ENCODE measurements at places on chromosomes 7 and 10. TPM values are rescaled to one million over a fixed set of nuclear protein-coding genes. Genes with fewer than 3 reads are reported as not detected.

GRCh38 chr7:154915600-154915999, 87.3 kb downstream of the PAXIP1 start:
- no peak for DNase-seq

GRCh38 chr10:5490032-5490431, 9.3 kb downstream of the CALML5 start:
- DNase-seq = no peak

NEUROD6 gene
- polyA plus RNA-seq = not detected

DNA sequence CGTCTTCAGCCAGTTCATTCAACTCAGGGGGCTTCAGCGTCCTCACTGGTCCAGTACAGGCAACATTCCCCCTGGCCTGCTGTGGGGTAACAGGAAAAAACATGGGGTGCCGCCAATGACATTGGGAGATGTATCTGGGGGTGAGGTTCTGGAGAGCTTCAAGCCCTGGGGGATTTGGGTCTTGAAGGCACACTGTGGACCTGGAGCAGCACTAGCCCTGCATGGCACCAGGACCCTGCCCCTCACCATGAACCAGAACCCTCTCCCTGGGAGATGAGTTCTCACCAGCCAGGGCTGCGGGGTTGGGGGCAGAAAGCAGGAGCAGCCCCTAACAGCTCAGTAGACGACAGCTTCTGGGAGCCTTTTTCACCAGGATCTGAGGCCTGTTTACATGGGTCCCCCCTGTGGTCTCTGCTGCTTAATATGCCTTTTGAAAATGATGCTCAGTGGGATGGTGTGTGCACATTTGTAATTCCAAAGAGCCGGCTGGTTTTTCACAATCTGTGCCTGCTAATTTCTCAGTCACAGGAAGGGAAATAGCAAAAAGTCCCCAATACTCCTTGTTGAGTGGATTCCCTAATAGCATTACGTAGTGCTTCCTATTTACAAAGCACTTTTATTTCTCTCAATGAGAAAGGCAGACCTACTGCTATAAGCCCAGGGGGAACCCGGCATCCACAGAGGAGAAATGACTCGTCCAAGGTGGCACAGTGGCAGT, 509.5 kb downstream of the RPS24 start:
- DNase-seq = no peak

DNA sequence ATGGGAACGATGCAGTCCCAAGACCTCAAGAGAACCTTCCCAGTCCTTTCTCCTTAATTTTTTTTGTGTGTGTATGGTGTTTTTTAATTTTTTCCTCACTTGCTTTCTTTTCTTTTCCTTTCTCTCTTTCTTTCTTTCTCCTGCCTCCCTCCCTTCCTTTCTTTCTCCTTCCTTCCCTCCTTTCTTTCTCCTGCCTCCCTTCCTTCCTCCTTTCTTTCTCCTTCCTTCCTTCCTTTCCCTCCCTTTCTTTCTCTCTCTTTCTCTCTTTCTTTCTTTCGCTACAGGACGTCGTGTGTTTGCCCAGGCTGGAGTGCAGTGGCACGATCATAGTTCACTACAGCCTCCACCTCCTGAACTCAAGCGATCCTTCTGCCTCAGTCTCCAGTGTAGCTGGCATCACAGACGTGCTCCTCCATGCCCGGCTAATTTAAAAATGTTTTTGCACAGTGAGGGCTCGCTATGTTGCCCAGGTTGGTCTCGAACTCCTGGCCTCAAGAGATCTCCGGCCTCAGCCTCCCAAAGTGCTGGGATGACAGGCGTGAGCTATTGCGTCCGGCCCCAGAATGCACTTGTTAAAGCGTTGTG, 709 bp upstream of the NIPSNAP2 start:
- no peak for DNase-seq

GRCh38 chr7:30652698-30653641, 29.3 kb downstream of the CRHR2 start:
- DNase-seq = no peak

- DNase-seq = no peak
These were observed 1.4 kb upstream of the RBP3 start for GRCh38 chr10:47346581-47347302.

DNA sequence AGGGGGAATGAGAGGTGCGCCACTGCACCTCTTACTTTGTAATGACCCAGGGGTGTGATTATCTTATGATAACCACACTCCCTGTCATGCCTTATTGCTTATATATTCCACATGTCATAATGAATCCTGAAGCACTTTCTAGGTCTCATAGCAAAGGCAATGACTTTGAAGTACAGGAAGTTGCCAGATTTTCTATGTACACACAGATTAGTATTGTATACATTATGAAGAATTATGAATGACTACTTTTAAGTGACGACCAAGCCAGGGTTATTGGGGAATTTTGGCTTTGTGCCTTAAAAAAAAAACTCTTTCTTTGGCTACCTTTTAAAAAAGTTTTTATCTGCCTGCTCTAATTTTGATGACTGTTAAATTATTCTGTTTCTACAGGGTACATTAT, 269.6 kb downstream of the MDFIC start:
- DNase-seq = peak; percentile 22

HOXA7 gene
- polyA plus RNA-seq = 5.3 TPM

DNA sequence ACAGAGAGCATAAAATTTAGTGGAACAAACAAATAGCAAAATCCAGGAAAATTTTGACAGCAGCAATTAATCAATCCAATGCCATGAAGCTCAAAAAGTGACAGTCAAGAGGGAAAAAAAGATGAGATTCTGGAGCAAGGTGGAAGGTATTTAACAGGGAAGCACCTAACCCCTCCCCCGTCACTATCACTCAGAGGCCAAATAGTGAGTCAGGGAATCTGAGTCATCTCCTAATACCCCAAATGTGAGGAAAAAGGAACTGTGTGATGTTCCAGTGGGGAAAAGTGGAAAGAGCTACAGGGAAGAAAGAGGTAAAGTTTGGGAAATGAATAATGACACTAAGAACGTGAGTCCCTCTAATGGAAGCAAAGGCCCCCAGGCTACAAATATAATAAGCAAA, 113.2 kb upstream of the PHF14 start:
- no peak for DNase-seq

- DNase-seq = no peak
These were observed 2.1 kb downstream of the ANK3 start for GRCh38 chr10:60387531-60387930.

- no peak for DNase-seq
These were observed 13.9 kb downstream of the CREB3L2 start for GRCh38 chr7:137987968-137988367.

DNA sequence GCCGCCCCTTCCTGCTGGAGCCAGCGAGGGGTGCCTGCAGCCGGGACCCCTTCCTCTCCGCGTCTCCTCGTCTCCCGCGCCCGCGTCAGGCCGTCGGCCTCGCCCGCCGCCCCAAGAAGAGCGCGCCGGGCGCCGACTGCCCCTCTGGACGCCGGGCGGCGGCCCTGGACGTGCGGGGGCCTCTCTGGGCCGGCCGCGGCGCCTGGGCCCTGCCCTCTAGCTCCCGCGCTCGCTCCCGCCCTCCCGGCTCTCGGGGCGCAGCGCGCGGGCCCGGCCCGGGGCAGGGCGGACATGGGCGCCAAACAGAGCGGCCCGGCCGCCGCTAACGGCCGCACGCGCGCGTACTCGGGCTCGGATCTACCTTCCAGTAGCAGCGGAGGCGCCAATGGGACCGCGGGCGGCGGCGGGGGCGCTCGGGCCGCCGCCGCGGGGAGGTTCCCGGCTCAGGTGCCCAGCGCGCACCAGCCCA, 704 bp downstream of the ZNRF2 start:
- DNase-seq = no peak

ARHGAP12 gene
- 36.9 TPM for polyA plus RNA-seq

- no peak for DNase-seq
These were observed 249.9 kb upstream of the SMIM30 start for GRCh38 chr7:113368256-113368655.
